AG09309 (cell line): ENCODE measurements at places on chromosomes 13 and 19.

DNA sequence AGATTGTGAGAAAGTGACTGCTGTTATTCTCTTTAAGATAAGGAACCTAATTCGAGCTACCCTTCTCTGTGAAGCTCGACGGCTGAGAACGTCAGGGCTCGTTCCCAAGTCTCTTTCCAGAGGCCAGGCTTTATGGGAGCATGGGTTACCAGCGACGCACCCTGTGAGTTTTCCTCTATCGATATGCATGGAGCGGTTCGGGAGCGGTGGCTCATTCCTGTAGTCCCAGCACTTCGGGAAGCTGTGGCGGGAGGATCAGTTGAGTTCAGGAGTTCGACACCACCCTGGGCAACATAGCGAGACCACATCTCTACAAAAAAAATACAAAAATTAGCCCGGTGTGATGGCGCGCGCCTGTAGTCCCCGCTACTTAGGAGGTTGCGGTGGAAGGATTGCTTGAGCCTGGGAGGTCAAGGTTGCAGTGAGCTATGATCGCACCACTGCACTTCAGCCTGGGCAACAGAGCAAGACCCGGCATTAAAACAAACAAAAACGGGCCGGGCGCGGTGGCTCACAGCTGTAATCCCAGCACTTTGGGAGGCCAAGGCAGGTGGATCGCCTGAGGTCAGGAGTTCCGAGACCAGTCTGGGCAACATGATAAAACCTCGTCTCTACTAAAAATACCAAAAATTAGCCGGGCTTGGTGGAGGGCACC, 681 bp upstream of the ZNF606 start:
- no peak for DNase-seq

GRCh38 chr13:25329706-25330105, 28.3 kb downstream of the NUP58 start:
- DNase-seq: no peak

DNA sequence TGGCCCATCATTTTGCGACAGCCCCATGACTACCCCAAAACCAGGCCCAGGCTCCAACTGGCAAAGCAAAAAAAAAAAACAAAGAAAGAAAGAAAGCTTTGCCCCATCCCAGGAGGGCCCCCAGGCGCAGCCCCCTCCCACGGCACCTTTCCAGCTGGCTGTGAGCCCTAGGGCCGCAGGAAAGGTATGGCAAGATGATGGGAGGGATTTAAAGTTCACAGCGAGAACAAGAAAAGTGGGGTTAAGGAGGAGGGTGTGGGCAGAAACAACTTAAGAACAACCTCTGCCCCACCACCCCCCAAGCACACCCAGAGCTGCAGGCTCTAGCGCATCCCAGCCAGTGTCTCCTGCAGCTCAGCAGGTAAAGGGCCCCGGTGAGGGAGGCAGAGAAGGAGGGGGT, at the start of gene CYP2F1:
Gene CYP2F1 (plus strand): TSS at position 301 of the 400 bp plus-strand sequence. CDS start 1,757 bp downstream, outside the sequence.
- DNase-seq: no peak

DNA sequence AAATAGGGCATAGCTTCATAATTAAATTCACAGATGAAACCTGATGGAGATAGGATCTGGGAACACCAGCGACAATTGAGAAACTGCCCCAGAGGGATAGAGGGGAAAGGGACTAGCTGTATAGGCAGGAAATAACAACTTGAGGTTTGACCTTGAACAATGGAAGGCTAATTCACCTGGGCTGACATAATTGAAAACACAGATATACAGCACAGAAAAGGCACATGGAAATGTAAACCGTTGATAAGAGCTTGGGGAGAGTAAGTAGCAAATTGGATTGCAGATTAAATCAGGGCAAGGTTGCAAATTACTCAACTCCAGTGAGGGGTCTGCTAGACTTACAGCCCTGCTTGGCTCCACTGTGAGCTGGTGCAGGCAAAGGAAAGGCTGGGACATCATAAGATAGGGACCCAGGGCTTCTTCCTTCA, 246.7 kb downstream of the DLEU7 start:
- DNase-seq: no peak

GRCh38 chr19:36152352-36153091, at the start of gene COX7A1:
Gene COX7A1, minus strand, starts transcription at chr19:36152447. Its CDS starts 40 bp downstream, at chr19:36152407.
- no peak for DNase-seq

DNA sequence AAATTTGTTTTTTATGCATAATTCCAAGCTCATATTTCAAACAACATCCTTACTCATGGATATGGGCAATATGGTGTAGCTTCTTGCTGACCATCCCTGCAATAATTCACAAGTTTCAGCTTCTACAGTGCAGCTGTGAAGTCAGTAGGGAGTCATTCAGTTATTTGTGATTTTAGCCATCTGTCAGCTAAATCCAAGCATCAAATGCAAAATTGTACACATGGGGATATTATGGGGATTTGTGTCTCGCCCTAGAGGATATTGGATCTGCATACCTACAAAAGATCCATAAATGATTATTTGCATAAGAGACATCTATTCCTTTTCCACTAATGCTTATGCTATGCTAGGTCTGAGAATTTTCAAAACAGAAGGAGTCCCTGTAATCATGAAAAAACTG, 217.9 kb upstream of the SLITRK5 start:
- DNase-seq: no peak

GRCh38 chr19:28642787-28643683, 569.9 kb downstream of the UQCRFS1 start:
- no peak for DNase-seq

DNA sequence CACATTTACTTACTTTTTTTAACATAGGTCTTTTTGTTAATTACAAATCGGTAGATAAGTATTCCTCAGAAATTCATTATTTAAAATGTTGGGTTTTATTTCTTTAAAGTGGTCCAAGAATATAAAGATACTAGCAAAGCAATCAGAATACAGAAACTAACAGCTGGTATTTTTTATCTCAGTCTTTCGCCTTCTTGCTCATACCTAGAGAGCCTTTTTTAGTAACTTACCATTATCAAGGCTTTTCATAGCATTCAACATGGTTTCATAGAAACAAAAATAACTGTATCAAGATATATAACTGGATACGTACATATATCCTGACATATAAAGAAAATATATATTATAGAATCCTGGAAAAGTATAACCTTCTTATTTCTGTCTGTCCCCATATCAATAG, 227.8 kb upstream of the MIR17HG start:
- no peak for DNase-seq

DNA sequence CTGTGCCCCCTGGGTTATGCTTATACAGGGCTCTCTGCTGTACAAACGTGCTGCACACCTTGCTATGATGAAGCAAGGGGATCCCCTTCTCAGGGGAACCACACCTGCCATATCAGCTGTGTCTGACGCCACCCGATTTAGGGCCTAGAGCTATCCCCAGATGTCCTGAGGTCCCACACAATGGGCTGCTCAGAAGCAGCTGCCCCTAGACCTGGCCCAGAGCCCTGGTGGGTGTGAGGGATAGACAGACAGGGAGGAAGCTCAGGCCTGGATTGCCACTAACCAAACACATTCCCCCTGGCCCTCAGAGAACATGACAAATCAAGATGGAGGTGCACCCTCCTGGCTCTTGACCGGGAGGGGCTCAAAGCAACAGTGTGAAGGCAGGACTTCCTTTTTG, 59.3 kb downstream of the TSHZ3 start:
- no peak for DNase-seq

DNA sequence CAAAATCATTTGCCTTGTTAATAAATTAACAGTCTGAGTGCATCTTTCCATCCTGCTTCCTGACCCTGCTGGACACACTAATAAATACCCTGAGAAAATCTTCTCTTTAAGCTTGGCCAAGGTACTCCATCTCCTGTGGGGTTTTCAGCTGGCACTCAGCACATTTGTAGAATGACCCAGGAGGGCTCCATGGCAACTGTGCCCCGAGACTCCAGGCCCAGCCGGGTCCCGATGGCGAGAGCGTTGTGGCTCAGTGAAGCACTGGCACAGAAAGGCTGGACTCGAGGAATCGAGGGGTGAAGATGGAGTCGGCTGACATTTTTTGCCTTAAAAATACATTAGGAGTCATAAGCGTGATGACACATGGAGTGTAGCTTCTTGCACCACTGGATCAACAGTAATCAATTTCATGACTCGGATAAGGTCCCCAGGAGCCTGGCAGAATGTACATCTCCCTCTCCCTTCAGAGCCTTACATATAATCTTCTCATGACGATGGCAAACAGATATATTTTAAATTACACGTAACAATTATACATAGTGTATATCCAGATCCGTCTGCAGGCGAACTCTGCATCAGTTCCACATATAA, 85.4 kb downstream of the SLC7A1 start:
- DNase-seq: no peak

DNA sequence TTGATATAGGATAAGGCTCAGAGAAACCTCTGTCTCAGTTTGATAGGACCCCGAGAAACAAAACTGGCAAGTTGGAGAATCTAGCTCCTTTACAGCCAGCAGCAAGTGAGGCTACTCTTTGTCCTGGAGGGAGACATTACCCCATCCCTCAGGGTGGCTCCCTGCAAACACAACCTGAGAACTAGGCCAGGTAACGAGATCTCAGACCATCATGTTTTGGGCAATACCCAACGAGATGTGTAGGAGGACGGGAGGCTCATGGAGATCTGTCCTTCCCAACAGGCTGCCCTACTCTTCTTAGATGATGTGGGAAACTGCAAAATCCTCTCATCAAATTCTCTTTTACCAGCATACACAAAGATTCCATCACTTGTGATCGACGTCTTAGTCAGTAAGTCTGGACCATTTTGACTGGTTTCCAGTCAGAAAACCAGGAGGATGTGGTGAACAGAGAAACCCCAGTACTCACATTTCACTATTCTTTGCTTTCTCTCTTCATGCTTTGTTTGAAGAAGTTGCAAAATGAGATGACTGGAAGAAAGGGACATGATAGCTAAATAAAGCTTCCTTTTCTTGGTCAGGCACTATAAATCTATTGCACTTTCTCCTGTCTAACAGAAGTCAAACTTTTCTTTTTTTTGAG, 6.0 kb upstream of the CTU1 start:
- no peak for DNase-seq

GRCh38 chr13:114134111-114134943, 1.9 kb upstream of the RASA3 start:
- DNase-seq: no peak

- no peak for DNase-seq
Measured at GRCh38 chr13:75873494-75873893, 237.4 kb downstream of the LMO7 start.

DNA sequence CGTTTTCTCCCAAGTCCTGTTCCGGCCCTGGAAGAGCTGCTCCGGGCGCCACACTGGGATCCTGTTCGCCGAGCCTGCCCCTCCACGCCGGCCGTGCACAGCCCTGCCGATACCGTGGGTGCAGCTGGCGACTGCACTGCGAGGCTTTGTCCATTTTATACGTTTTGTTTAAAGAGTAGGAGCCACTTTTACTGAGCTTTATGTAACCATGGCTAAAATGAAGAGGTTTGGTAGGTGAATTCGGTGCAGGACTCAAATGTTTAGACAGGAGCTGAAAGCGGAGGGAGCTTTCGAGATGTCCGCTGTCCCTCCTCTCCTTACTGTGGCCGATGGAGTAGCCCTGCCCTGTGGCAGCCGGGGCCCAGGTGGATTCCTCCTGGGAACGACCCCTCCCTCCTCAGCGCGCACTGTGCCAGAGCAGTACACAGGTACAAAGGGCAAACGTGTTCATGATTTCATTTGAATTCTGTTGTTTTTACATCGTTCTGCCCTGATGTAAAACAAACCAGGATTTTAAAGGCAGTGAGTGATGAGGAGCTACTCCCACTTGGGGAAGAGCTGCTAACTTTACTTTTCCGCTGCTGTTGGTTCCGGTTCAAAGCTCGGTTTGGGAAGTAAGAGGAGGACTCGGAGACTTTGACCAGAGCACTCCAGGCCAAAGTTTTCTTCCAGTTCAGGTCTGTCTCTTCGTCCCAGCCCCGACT, 1.7 kb downstream of the COL4A2 start:
- DNase-seq: no peak

- no peak for DNase-seq
Measured at GRCh38 chr19:5948752-5949564, 29.0 kb downstream of the RANBP3 start.

DNA sequence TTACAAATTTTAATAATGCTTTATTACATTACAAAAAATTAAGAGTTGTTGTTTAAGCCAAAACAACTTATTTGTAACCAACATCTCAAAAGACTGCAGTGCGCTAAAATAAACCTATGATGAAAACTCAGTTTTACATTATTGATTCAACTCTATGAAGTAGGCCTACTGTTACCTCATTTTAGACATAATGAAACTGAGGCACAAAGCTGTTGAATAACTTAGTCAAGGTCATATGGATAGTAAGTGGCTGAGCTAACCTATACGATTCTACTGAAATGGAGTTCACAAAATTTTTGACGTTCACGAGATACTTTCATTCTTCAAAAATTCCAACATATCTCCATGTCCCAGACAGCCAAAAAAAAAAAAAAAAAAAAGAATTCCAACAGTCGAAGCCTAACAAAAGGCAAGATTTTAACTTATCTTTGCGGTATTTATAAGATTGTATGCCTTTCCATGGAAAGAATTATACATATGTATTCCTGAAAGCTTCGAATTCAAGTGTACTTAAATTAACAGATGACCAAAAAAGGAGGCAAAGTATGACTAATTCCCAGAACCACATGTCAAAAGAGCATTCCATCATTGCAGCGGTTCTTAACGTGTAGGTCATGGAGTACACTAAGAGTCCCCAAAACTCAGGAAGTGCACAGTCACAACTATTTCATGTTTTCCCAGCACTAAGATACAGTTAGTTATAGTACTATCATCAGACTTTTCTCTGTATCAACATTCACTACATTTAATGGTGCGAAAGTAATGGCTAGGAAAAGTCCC, 69.4 kb downstream of the PSPC1 start:
- DNase-seq: peak; percentile 3

- DNase-seq: no peak
Measured at GRCh38 chr13:75811361-75811760, 175.2 kb downstream of the LMO7 start.

DNA sequence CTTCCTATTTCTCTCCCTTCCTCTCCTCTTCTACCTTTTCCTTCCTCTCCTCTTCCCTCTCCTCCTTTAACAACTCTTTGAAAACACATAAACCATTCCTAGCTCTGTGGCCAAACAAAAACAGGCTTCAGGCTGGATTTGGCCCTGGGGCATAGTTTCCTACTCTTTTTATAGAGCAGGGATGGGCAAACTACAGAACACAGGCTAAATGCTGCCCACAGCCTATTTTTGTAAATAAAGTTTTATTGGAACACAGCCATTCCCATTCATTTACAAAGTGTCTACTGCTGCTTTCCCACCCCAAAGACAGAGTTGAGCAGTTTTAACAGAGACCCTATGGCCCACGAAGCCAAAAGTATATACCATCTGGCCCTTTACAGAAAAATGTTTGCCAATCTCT, 35.4 kb downstream of the LHFPL6 start:
- no peak for DNase-seq

GRCh38 chr19:12278713-12279112, 16.0 kb downstream of the ZNF44 start:
- DNase-seq: no peak
